Neural progenitor cell (in vitro differentiated cells): ENCODE measurements at places on chromosomes 7 and 10. TPM values are rescaled to one million over a fixed set of nuclear protein-coding genes. Genes with fewer than 3 reads are reported as not detected.

DNA sequence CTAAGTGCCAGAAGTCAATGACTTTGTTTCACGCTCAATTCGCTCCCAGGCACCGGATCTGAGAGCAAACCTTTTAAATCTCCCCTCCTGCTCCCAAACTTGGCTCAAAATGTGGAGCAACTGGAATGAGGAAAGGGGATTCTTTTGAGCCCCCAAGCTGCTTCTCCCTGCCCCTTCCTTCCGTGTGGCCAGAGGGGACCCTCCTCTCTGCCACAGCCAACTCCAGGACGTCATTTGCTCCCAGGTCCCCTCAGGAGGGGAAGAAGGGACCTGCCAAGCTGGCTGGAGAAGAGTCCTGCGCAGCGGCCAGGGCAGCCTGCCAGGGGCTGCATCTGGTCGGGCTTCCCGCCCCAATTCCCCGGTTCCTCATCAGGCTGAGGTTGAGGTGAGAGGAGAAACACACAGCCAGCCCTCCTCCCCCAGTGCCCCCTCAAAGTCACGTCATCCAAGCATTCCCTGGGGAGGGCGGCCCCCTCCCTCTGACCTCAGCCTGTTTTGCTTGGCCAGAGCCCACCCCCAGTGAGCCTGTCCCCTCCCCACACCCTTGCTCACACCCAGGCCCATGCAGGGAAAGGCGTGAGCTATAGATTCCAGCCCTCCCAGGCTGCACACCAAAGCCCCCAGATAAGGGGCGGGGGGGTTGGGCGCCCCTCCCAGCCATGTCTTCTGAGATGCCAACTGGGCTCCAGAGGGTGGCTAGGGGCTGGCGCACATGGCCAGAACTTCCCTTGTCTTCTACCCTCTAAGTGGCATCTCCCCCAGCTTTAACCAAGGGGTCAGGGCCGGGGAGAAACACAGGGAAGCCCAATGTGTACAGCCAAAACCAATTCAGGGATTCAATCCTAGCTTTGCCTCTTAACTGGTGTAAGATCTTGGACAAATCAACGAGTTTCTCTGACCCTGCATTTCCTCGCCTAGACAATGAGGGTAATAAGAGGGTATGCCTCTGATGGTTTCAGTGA lies 35.0 kb downstream of the SH3PXD2A start:
- no peaks in the 10 kb centered on the region for H3K36me3 ChIP-seq
- H3K4me3 ChIP-seq, result no peak overlapping the region
- no peaks in the 10 kb centered on the region for H3K27me3 ChIP-seq
- H3K27ac ChIP-seq, result no peak overlapping the region
- DNase-seq, result no peak

- no peaks in the 10 kb centered on the region for H3K27me3 ChIP-seq
- no peak overlapping the region for H3K27ac ChIP-seq
- no peak for DNase-seq
- no peak overlapping the region for H3K4me3 ChIP-seq
- peaks cover 2% of the 10 kb centered on the region for H3K4me1 ChIP-seq
- H3K36me3 ChIP-seq, result no peaks in the 10 kb centered on the region
These were observed 181.1 kb upstream of the ASAH2 start for GRCh38 chr10:50432211-50433009.

- no peak overlapping the region for H3K4me3 ChIP-seq
- no peak overlapping the region for H3K27ac ChIP-seq
- H3K36me3 ChIP-seq, result no peaks in the 10 kb centered on the region
- H3K27me3 ChIP-seq, result no peaks in the 10 kb centered on the region
These were observed 138.7 kb downstream of the NRP1 start for GRCh38 chr10:33195608-33196376.

- peaks cover 6% of the 10 kb centered on the region for H3K4me1 ChIP-seq
- H3K27ac ChIP-seq, result no peak overlapping the region
These were observed 130.6 kb upstream of the BTBD16 start for GRCh38 chr10:122140461-122140902.

DNA sequence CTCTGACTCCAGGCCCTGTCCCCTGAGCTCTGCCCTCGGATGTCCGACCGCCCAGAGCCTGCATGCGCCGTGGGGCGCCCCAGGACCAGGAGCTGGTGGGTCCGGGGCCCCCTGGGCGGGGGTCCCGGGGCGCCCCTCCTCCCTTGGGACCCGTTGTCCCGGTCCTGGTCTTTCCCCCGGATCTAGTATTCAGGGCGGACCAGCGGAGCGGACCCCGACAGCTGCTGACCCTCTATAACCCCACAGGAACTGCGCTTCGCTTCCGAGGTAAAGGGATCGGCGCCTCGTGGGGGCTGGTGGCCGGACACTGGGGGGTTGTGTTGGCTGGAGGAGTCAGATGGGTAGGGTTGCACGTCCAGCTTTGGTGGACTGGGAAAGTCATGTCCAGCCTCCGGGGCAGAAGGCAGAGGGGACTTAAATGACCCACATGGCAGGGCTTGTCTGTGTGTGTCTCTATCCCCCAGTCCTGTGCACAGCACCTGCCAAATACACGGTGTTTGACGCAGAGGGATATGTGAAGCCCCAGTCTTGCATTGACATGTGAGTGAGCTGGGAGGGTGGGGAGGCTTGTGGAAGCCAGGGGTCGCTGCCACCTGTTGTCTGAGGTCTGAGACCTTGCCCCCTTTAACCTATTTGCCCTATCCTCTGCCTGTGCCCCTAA lies 520 bp downstream of the MOSPD3 start:
- H3K36me3 ChIP-seq, result no peaks in the 10 kb centered on the region
- H3K4me1 ChIP-seq, result no peaks in the 10 kb centered on the region

GRCh38 chr10:126036515-126036914 lies 140.2 kb downstream of the FANK1 start:
- no peaks in the 10 kb centered on the region for H3K4me1 ChIP-seq
- H3K36me3 ChIP-seq, result no peaks in the 10 kb centered on the region
- no peak overlapping the region for H3K4me3 ChIP-seq
- no peak for DNase-seq
- H3K27ac ChIP-seq, result no peak overlapping the region

- H3K27ac ChIP-seq, result peak overlapping the region; percentile 65
- no peaks in the 10 kb centered on the region for H3K36me3 ChIP-seq
- H3K4me1 ChIP-seq, result peaks cover 16% of the 10 kb centered on the region
- no peak for DNase-seq
- no peak overlapping the region for H3K4me3 ChIP-seq
- H3K27me3 ChIP-seq, result no peaks in the 10 kb centered on the region
These were observed 38.6 kb downstream of the MTPN start for GRCh38 chr7:135938563-135938962.

GRCh38 chr10:3397231-3397630 lies 224.6 kb upstream of the PITRM1 start:
- H3K27ac ChIP-seq, result no peak overlapping the region
- H3K27me3 ChIP-seq, result no peaks in the 10 kb centered on the region
- no peak for DNase-seq
- no peaks in the 10 kb centered on the region for H3K36me3 ChIP-seq
- H3K4me1 ChIP-seq, result peaks cover 5% of the 10 kb centered on the region

DNA sequence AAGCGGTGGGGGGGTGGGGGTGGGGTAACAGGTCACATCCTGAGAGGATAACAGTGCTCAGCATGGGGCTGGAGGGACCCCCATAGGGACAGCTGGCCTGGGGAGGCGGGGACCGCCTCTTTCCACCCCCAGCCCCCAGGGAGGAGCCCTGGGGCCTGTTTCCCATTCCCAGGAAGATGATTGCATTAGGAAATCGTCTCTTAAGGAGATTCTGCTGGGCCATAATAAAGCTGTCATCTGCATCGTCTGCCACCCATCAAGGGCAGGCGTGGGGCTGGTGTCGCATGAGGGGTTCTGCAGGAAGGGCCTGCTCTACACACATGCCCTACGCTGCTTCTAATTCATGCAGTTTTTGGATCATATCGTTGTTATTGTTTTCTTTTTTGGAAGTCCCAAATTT lies 17.2 kb downstream of the RET start:
- H3K36me3 ChIP-seq, result no peaks in the 10 kb centered on the region
- no peak overlapping the region for H3K27ac ChIP-seq
- H3K27me3 ChIP-seq, result no peaks in the 10 kb centered on the region
- no peak overlapping the region for H3K4me3 ChIP-seq
- no peaks in the 10 kb centered on the region for H3K4me1 ChIP-seq
- no peak for DNase-seq

DNA sequence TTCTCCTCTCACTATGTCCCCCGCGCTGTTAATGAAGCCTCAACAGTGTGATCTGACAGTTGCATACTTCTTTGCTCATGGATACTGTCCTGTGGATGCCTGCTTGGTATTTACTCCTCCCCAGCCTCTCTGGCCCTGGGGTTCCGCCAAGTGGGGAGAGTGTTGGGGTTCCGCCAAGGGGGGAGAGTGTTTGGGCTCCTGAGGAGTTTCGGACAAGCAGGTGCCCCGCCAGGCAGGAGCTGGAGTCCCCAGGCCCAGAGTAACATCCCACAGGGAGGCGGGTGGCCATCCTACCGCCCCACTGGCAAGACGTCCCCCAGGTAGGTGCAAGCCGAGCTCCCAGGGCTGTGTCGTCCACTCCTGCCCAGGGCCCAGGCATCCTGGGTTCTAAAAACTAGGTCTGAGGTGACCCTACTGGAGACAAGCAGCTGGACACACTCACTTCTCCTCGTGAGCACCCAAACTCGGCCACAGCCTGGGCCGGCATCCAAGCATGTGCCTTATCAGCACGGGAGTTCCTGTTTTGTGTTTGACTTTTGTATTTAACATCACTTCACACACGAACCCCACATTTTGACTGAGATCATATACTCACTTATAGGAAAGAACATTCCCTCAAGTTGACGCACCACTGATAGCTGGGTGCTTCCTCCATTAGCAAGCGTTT lies 34.2 kb downstream of the CAMK2B start:
- H3K27ac ChIP-seq, result no peak overlapping the region
- peaks cover 45% of the 10 kb centered on the region for H3K27me3 ChIP-seq
- peaks cover 6% of the 10 kb centered on the region for H3K4me1 ChIP-seq
- H3K36me3 ChIP-seq, result no peaks in the 10 kb centered on the region
- no peak overlapping the region for H3K4me3 ChIP-seq

- H3K27ac ChIP-seq, result no peak overlapping the region
- H3K27me3 ChIP-seq, result no peaks in the 10 kb centered on the region
- H3K4me3 ChIP-seq, result no peak overlapping the region
- H3K36me3 ChIP-seq, result no peaks in the 10 kb centered on the region
These were observed 96.8 kb downstream of the PDGFA start for GRCh38 chr7:422886-423225.

DNA sequence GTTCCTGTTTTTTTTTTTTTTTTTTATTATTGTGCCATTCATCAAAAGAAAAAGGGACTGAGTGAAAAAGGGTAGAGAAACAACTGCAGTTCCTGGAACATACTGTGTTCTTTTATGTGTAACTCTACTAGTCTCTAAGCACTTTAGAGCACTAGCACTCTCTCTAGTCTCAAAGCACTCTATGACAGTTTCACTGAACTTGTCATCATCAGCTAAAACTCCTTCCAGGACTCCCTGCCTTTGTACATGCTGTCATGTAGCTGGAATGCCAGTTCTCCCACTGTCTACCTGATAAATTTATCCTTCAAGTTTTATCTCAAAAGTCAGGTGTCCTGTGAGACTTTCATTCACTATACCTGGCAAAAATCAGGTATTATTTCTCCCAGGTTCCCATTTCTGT lies 146.1 kb downstream of the RNF133 start:
- DNase-seq, result no peak
- no peaks in the 10 kb centered on the region for H3K27me3 ChIP-seq
- no peak overlapping the region for H3K27ac ChIP-seq
- no peaks in the 10 kb centered on the region for H3K36me3 ChIP-seq

- no peak overlapping the region for H3K27ac ChIP-seq
- H3K4me1 ChIP-seq, result no peaks in the 10 kb centered on the region
- H3K27me3 ChIP-seq, result no peaks in the 10 kb centered on the region
- H3K4me3 ChIP-seq, result no peak overlapping the region
- no peaks in the 10 kb centered on the region for H3K36me3 ChIP-seq
These were observed 236.3 kb downstream of the HTR7 start for GRCh38 chr10:90621577-90621976.

DNA sequence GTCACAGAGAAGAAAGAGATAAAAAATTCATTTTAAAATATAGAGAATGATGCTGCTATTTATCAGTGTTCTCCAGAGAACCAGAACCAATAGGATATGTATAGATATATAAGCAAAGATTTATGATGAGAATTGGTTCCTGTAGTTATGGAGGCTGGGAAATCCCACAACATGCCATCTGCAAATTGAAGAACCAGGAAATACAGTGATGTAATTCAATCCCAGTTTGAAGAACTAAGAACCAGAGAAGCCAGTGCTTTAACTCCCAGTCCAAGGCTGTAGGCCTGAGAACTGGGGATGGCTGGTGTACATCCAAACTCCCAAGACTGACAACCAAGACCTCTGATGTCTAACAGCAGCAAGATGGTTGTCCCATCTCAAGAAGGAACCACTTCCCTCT lies 192.9 kb upstream of the PLXDC2 start:
- H3K4me3 ChIP-seq, result no peak overlapping the region
- H3K36me3 ChIP-seq, result no peaks in the 10 kb centered on the region
- no peak overlapping the region for H3K27ac ChIP-seq
- H3K4me1 ChIP-seq, result peaks cover 5% of the 10 kb centered on the region

DNA sequence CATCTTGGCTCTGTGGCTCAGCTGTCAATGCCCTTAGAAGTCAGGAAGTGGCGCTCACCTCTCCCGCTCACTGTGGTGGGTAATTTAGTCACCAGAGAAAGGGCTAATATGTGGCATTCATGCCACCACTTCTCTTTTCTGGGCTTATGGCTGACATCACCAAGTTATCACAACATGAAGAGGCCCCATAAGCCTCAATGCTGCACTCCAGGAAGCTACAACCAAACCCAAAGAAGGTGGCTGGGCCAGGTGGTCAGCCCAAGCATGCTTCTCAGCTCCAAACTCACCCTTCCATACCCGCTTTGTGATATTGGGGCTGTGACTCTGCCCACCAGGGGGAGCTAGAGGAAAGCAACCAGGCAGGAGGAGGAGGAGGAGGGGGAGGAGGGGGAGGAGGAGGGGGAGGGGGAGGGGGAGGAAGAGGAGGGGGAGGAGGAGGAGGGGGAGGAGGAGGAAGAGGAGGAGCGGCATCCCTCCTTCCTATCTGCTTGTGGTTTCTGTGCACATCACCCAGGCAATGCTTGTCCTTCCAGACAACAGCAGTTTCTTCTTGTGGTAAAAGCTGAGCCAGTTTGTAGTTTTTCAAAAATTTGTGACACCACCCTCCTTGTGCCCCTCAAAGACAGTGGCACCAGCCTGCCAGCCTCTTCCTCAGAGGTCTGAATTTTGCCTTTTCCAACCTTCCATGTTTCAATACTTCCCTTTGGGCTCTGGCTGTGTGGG lies 42.1 kb downstream of the CYP26A1 start:
- H3K4me3 ChIP-seq, result no peak overlapping the region
- DNase-seq, result peak; percentile 73
- H3K36me3 ChIP-seq, result no peaks in the 10 kb centered on the region
- H3K27me3 ChIP-seq, result no peaks in the 10 kb centered on the region
- H3K27ac ChIP-seq, result no peak overlapping the region

DNA sequence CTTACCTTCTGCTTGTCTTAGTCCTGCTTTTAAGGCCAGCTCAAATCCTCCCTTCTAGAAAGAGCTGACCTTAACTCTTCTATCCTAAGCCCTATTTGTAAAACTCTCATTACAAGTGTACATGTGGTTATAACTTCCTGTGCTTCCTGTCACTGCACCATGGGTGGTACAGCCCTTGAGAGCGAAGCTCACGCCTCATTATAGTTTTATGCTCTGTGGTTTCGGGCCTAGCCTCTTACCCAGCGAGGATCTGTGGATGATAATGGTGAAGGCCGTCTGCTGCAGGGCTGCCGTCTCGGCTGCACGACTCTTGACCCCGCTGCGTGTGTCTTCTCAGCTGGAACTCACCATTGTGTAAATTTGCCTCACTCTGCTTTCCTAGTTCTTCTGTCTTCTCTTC lies 74.6 kb downstream of the CUL1 start:
- DNase-seq, result no peak
- no peaks in the 10 kb centered on the region for H3K4me1 ChIP-seq
- no peak overlapping the region for H3K27ac ChIP-seq
- H3K36me3 ChIP-seq, result peaks cover 18% of the 10 kb centered on the region

Gene SEM1
- total RNA-seq, result 65.2 and 78.5 TPM in 2 replicates

Gene MYO3A
- total RNA-seq, result 0.09 and 0.46 TPM in 2 replicates

Gene SPDYE6
- total RNA-seq, result not detected in 2 replicates

Gene PPP1R9A
- total RNA-seq, result 40.7 and 45.4 TPM in 2 replicates

Gene MXI1
- 18.2 and 23.5 TPM in 2 replicates for total RNA-seq

Gene IFIT1B
- not detected in 2 replicates for total RNA-seq

Gene LIPN
- total RNA-seq, result not detected in 2 replicates

Gene HMX2
- 0.15 and 0.21 TPM in 2 replicates for total RNA-seq
